ENCODE measurements at places on chromosomes 13 and 19.

GRCh38 chr13:33868343-33868994, 50.5 kb downstream of the RFC3 start:
- no peak for DNase-seq

DNA sequence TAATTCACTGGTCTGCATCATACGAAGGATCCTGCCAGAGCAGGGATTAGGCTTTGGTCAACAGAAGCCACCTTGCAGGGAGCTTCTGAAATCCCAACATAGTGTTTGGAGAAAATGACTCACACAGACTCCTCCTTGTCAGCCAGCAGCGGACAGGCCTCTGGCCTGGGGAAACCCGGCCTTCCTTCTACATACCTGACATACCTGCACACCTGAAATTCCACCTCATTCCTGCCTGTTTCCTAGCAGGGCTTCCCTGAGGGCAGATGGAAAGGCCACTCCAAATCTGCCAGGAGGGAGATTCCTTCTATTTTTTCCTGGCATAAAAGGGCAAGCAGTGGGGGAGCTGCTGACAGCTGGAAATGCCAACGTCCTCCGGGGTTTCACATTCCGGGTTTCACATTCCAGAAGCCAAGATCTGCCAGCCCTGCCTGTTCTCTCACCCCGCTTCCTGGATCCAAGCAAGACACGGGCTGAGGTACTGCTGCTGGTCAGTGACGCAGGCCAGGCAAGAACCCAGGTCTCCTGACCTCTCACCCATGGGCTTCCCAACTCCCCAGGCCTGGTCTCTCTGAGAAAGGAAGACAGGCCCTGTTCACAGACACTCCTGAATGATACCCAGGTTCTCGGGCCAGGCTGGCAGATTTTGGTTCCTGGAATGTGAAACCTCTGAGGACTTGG, 18.2 kb upstream of the IGFL1 start:
- no peak for DNase-seq

- no peak for DNase-seq
Measured at GRCh38 chr19:12783849-12784393, 7.4 kb upstream of the JUNB start.

DNA sequence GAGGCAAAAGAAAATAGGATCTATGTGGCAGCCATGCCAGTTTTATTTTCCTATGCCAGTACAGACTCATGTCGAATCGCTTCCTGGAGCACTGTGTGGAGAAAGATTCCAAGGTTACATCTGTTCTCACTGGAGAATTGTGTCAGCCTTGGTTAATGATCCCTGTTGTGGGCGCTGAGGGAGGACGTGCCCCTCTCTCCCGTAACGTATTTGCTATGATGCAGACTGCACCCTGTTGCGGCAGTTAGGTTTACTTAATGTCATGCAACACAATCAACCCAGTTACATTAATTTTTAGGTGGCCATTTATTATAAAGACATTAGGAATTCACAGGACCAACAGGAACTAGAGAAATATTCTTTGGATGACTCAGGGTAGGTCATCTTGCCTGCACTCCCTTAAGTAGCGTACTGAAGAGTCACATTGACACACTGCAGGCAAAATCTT, 892.9 kb downstream of the EFNB2 start:
- no peak for DNase-seq

DNA sequence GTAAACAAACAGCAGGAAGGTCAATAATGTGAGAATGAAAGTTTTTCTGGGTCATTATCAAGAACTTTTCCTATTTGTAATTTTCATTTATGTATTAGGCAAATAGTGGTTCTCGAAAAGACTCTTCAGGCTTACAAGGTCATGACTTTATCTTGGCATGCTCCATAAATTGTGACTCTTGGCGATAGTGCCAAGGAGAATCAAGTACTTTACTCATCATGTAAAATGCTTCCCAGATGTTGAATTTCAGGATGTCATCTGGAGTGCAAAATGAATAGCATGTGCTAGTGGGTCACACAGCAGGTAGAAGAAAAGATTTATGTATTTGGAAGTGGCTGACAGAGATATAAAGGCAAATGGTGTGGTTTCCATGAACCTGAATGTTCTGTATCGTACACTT, 1492.7 kb upstream of the PCDH20 start:
- no peak for DNase-seq

DNA sequence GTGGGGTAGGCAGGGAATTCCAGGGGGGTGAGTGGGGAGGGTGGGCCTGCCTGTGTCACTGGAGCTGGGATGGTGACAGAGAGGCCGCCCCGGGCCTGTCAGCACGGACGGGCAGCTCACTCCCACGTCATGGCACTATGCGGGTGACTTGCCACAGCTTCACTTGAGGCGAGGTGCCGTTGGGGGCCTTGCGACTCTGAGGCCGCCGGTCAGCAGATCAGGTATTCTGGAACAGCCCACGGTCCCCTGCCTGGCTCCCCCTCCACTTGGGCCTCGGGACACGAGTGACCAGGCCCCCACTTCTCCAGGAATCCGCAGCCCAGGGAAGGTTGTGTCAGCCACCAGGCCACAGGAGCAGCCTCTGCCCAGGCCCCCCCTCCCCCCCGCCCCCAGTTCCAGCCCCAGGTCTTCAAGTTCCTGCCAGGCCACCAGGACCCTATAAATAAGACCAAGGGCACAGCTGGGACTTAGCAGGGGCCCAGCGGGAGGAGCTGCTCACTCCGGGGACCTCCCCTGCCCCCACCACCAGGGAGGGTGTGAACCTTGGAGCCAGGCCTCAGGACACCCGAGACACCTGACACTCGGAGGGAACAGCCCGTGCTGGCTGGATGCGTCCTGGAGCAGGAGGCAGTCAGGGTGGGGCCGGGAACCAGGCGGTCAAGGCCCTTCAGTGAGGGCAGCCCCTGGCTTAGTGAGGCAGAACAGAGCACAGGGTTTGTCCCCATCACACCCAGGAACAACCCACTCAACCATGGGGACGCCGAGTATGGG, 2.7 kb upstream of the MIDN start:
- no peak for DNase-seq

- DNase-seq, result no peak
Measured at GRCh38 chr13:42149136-42149535, 100.7 kb downstream of the DGKH start.

DNA sequence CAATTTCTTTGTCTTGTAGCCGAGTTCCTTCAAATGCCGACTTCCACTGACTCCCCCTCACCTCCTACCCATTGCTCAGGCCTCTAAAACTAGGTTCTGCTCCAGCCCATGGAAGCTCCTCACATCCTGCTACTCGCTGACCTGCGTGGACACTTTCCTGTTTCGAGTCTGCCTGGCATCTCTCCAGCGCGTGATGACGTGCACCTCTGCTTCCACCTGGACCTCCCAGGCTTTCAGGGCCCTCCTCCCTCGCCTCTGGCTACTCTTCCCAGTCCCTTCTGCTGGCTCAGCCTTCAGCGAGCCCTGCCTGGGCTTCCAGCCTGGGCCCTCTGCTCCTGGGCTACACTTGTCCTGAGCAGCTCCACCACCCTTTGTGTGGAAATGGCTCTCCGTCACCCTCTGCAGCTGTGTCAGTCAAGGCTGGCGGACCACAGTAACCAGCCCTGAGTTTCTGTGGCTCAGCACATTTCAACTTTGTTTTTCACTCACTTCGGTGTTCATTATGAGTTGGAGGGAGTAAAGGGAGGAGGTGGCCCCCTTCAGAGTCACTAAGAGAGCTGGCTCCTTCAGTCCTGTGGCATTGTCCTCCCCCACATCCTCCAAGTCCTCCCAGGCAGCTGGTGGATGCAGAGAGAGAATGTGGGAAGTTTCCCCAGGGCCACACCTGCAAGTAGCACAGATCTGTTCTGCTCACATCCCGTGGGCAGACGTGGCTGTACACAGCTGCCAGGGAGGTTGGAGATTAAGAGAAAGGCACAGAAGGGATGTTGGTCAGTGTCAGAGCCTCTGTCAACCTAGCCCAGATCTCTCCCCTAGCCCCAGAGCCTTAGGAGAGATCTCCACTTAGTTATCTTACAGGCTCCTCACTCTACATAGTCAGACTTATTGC, 49.4 kb downstream of the SERP2 start:
- peak; percentile 47 for DNase-seq

DNA sequence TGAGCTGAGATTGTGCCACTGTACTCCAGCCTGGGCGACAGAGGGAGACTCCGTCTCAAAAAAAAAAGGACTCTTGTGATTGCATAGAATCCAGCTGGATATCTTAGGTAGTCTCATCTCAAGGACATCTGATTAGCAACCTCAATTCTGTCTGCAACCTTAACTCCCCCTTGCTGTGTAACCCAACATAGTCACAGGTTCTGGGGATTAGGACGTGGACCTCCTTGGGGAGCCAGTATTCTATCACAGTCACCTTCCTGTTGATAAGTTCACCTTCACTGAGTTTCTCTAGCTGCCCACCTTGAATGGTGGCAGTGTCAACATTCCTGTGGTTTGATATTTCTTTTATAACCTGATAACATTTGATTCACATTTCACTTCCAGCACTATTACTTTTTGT, 27.2 kb downstream of the GPR18 start:
- DNase-seq, result no peak

DNA sequence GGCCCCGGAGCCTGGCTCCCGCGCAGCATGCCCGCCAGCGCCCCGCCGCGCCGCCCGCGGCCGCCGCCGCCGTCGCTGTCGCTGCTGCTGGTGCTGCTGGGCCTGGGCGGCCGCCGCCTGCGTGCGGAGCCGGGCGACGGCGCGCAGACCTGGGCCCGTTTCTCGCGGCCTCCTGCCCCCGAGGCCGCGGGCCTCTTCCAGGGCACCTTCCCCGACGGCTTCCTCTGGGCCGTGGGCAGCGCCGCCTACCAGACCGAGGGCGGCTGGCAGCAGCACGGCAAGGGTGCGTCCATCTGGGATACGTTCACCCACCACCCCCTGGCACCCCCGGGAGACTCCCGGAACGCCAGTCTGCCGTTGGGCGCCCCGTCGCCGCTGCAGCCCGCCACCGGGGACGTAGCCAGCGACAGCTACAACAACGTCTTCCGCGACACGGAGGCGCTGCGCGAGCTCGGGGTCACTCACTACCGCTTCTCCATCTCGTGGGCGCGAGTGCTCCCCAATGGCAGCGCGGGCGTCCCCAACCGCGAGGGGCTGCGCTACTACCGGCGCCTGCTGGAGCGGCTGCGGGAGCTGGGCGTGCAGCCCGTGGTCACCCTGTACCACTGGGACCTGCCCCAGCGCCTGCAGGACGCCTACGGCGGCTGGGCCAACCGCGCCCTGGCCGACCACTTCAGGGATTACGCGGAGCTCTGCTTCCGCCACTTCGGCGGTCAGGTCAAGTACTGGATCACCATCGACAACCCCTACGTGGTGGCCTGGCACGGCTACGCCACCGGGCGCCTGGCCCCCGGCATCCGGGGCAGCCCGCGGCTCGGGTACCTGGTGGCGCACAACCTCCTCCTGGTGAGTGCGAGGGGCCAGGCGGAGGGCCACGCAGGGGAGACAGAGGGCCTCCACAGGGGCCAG, at the start of gene KL:
Gene KL (plus strand): TSS at position 10 of the 909 bp plus-strand sequence. CDS start 18 bp downstream, at position 28.
- DNase-seq, result peak; percentile 65

DNA sequence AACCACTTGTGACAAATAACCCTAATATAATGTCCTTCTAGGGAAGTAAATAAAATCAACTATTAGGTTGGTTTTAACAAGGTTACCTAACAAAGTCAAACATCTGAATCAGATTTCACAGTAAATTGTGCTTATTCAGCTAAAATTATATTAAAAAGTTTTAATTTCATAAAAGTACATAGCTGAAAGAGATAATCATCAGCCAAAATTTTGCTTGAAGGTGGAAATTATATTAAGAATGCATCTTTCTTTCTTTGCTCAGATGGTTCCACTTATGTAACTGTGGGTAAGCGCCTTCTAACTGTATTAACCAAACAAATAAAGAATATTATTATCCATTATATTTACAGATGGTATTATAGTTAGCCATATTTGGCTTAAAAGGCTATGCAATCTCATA, 2840.3 kb upstream of the PCDH20 start:
- DNase-seq, result no peak
